NT2/D1 (cell line): ENCODE measurements at places on chromosomes 12 and 14.

DNA sequence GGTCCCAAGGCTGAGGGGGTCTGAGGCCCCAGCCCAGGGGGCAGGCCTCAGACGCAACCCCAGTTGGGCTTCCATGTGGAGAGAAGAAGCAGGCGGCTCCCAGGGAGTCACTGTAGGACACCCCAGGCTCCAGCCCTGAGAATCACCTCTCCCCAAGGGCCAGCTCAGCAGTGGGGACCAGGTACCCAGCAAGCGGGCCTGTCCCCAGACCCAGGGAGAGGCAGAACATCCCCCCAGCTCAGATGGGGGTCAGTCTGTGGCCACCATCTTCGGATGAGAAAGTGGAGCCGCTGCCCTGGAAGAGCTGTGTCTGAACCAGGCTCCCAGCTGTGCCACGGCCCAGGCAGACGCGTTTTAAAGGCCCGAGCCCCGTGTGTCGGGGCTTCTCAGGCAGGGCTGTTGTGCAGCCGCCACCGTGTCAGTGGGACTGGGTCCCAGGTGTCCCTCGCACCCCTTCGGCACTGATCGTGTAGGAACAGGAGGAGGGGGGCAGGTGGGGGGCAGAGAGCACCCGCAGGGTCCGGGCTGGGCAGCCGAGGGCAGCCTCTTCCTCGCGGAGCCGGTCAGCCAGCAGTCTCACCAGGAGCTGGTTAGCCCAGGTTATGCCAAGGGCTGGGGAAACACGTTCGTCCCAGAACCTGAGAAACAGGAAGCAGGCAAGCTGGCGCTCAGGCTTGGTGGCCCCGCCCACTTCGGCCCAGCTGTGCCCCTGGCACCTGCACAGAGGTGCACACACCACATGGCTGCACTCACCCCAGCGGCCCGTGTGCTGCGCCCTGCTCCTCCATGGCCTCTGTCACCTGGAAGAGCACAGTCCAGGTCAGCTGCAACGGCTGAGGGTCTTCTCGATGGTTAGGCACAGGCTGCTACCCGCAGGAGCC, 16.6 kb downstream of the XRCC3 start:
- DNase-seq: no peak

DNA sequence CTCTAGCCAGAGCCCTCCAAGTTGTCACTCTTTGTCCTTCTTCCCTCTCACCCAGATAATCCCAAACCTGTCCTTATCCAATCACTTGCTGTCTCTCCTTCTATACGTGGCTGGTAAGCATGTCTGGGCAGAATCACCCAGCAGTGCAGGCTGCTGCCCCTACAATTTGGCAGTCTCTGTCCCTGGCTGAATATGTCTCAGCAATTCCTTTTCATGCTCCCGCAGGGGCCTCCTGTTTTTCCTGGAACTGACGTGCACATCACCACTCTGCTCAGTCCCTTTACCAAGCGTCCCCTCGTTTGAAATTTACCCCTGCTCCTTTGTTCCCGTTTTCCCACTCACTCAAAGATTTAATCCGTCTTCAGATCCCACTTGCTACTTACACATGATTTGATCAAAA, 80.0 kb downstream of the ST8SIA1 start:
- no peak for DNase-seq

- DNase-seq: peak; percentile 39
Measured at GRCh38 chr12:109833307-109834189, at the start of gene TRPV4. Gene TRPV4 (minus strand): TSS chr12:109833398. CDS start chr12:109814796, 18,602 bp downstream.

GRCh38 chr14:67241411-67242167, at the start of gene PALS1:
Gene PALS1 (plus strand): TSS chr14:67241435. CDS start chr14:67279171, 37,736 bp downstream.
- DNase-seq: peak; percentile 11

DNA sequence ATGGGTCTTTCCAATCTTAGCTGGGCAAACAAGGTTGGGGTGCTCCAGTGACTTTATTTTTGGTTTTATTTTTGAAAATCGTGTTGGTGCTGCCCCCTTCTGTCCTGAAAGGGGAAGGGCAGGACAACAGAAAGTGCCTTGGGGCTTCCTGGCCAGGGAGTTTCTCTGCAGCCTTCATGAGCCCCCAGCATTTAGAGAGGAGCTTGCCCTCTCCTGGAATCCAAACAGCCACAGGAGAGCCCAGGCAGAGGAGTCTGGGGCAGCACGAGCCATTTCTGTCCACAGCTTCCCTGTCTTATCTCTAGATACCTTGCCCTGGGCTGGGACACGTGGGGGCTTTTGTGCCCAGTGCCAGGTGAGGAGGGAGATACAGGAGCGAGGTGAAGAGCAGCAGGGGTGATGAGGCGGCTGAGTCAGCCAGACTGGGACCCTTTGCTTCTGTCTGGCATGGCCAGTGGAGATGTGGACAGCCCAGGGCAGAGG, 4.4 kb upstream of the C1RL start:
- DNase-seq: peak; percentile 76

DNA sequence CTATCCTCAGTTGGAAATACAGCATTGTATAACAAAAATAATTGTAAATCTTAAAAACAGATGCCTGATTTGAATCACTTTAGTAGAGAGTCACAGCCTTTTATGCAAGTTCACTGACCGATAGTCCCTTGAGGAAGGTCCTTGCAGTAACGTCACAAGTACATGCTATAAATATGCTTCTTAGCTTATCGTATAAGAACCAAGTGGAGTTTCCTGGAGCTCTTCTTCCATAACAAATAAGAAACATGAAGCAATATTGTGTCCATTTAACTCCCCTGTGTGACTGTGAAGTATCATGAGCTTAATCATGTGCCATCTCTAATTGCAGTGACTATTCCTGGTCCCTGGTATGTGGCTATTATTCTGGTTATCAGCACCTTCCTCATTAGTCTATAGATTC, 107.9 kb downstream of the SLC38A4 start:
- DNase-seq: no peak

GRCh38 chr12:49546481-49546880, 7.7 kb downstream of the KCNH3 start:
- DNase-seq: no peak

- no peak for DNase-seq
Measured at GRCh38 chr12:2288875-2289274, 236.1 kb downstream of the CACNA1C start.

DNA sequence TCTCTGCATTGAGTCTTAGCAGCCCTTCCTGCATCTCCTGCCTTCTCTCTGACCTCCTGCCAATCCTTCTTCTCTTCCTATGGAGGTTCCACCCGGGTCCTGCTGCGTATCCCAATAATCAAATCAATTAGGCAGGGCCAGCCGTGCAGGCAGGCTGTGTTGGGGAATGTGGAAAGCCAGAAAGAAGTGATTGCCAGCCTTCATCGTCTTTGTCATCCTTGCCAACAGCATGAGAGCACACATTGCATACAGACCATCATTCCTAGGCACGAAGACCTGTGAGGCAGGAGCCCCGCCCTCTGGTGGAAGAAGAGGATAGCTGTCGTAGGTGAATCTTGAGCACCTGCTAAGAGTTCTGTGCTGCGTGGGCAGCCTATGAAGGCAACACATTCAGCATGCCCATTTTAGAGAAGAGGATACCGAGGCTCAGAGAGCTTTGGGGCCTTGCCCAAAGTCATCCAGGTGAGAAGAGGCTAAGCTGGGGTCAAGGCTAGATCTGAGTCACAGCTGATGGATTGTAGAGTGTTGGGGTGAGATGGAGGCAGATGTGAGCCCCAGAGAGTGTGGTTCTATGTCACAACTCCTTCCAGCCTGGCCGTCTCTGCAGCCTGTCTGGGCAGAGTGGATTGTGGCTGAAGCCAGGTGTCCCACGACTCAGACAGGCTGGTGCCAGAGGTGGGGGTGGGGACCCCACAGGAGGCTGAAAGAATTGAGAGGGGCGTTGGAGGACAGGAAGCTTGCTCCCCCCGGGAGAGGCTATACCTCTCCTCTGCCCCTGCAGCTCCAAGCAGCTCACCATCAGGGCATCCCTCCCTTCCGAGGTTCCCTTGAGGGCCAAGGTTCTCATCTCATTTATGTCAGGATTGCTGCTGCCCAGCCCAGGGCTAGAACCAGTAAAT, 12.7 kb downstream of the C14orf132 start:
- no peak for DNase-seq

- DNase-seq: no peak
Measured at GRCh38 chr12:123807670-123808069, 45.6 kb downstream of the DNAH10 start.
